ENCODE measurements at places on chromosomes 16 and 17.
A peak's percentile ranks its signal among the peaks of the same experiment; 100 is the strongest.

GRCh38 chr17:8746501-8747236, 2.0 kb upstream of the CCDC42 start:
- DNase-seq = no peak

- DNase-seq = peak; percentile 59
Observed at GRCh38 chr17:81378941-81379511, 16.2 kb upstream of the BAHCC1 start.

GRCh38 chr16:1144476-1145382, 8.2 kb upstream of the CACNA1H start:
- DNase-seq = no peak

DNA sequence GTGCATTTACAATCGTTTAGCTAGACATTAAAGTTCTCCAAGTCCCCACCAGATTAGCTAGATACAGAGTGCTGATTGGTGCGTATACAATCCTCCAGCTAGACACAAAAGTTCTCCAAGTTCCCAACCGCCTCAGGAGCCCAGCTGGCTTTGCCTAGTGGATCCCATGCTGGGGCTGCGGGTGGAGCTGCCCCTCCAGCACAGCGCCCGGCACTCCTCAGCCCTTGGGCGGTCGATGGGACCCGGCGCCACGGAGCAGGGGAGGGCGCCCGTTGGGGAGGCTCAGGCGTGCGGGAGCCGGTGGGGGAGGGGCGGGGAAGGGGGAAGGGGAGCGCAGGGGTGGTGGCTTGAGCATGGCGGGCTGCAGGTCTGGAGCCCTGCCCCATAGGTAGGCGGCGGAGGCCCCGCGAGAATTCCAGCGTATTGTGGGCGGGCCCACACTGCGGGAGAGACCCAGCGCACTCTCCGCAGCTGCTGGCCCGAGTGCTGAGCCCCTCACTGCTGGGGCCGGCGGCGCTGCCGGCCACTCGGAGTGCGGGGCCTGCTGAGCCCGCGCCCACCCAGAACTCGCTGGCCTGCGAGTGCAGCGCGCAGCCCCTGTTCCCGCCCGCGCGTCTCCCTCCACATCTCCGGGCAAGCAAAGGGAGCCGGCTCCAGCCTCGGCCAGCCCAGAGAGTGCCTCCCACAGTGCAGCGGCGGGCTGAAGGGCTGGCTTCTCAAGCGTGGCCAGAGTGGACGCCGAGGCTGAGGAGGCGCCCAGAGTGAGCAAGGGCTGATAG, 907.5 kb downstream of the CDH8 start:
- DNase-seq = no peak

GRCh38 chr17:7437950-7438614, 1.2 kb upstream of the FGF11 start:
- no peak for DNase-seq

GRCh38 chr16:88591577-88592021, 21.4 kb downstream of the ZC3H18 start:
- no peak for DNase-seq

GRCh38 chr17:45577571-45578279, 87.2 kb upstream of the PLEKHM1 start:
- DNase-seq = no peak

DNA sequence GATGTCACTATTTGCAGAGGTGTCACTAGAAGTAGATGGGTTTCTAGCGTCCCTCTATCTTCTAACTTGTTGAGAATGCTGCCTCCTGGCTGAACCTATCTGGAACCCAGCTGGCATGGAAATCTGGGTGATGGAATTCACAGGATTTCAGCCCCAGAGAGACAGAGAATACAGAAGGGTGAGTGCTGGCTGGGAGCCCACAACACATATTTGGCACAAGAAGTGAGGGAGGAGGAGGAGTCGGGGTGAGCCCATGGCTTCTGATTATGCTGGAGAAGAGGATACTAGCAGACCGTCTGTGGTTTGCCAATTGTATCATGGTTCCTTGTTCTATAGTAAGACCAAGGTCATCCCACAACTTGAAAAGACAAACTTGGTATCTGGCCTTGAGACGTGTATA, 557.8 kb upstream of the SALL1 start:
- DNase-seq = no peak

GRCh38 chr16:13390093-13390985, 488.9 kb downstream of the SHISA9 start:
- DNase-seq = no peak

DNA sequence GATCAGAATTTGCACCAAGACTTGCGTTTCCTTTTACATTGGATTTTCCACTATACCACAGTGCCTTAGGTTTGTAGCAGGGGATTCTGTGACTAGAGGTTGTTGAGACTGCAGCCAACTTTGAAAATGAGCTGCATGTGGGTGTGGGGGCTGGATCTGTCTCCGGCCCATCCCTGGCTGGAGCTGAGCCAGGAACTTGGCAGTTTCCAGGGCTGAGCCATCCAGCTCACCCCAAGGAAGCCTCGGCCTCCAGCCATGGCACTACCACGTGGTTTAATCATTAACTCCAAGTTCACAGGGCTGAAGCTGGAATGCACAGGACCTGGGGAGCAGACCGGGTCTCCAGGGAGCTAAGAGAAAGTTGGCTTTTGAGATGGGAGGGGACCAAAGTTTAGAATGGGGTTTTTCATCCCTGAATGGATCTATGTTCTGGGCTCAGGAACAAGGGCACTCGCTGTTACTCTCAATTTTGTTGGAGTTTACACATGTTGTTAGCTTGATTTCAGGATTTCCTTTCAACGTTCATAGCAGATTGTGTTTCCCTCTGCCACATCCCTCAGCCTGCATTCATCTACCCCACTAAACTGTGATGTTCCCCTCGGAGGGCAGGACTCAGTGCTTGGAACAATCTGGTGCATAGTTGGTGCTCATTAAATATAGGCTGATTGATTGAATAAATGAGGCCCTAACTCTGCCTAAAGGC, 42.3 kb upstream of the HNF1B start:
- no peak for DNase-seq

GRCh38 chr16:51144203-51144602, 6.9 kb downstream of the SALL1 start:
- DNase-seq = no peak

DNA sequence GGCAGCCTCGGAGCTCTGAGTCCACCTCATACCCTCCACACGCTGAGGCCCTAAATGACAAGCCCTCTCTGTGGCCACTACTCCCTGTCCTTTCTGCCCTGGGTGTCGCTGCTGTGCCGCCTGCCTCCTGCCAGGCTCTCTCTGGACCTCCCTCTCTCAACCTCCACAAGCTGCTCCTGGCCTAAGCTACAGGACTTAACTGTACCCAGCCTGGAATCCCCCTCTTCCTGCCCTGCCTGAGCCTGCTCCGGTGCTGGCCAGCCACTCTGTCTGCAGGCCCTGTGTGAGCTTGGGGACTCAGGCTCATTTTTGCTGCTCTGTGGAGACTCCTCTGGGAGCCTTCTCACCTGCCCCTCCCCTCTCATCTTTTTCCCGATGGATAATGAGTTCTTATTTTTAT, 21.5 kb downstream of the IFT140 start:
- no peak for DNase-seq

DNA sequence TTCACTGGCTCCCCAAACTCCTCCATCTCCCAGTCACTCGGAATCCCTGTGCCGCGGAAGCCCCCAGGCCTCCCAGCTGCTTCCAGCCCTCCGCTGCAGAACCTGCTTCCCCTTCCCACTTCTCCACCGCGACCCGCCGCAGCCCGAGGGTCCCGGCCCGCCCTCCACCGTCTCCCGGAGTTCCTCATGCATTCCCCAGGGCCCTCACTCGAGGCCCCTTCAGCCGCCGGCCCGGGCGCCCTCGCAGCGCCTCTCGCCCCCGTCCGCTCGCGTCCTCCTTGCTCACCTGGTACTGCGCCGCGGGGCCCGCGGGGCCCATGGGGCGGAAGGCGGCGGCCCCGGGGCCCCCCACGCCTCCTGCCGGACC, 329 bp downstream of the SMARCD2 start:
- no peak for DNase-seq
